ENCODE measurements at places on chromosomes 7 and 10. TPM values are rescaled to one million over a fixed set of nuclear protein-coding genes. Genes with fewer than 3 reads are reported as not detected.

Gene HOXA11
- total RNA-seq, result not detected

Gene KCNH2
- under 0.01 TPM for total RNA-seq

Gene FRMPD2
- not detected for total RNA-seq

Gene TNS3
- 43.8 TPM for total RNA-seq

Gene EXOC6
- 14.5 TPM for total RNA-seq

Gene CCM2
- 45.9 TPM for total RNA-seq

Gene TMEM270
- total RNA-seq, result not detected

Gene IQUB
- total RNA-seq, result 0.53 TPM

Gene ZNF425
- 2.8 TPM for total RNA-seq

Gene AOC1
- not detected for total RNA-seq

Gene AGAP6
- 2.2 TPM for total RNA-seq

Gene GRM3
- not detected for total RNA-seq

Gene TLX1
- total RNA-seq, result not detected

Gene GNGT1
- total RNA-seq, result not detected

Gene AKR1C8
- not detected for total RNA-seq

Gene INA
- total RNA-seq, result 0.44 TPM

Gene OR6B1
- total RNA-seq, result not detected
